ENCODE measurements at places on chromosomes 11 and 22.

DNA sequence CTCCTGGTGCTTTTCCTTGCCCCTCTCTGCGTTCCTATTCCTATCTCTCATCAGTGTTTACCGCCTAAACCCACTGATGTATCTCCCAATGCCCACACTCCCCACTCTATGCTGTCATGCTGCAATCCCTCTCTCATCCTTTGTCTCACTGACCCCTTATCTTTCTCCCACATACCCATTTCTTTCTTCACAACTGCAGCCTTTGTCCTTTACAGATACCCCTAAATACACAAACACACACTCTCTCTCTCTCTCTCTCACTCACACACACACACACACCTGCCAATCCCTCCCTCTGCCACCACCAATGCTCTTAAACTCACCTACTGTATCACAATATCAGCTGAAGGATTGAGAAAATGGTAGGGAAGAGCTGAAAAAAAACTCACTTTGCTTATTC, 5.3 kb upstream of the OR52B2 start:
- H3K4me3 ChIP-seq: no peak overlapping the region
- H3K36me3 ChIP-seq: no peaks in the 10 kb centered on the region
- no peak overlapping the region for H3K27ac ChIP-seq
- no peaks in the 10 kb centered on the region for H3K27me3 ChIP-seq
- H3K4me1 ChIP-seq: no peaks in the 10 kb centered on the region
- DNase-seq: no peak

- H3K4me3 ChIP-seq: no peak overlapping the region
- DNase-seq: peak; percentile 40
Observed at GRCh38 chr22:28410050-28410816, 269.4 kb downstream of the TTC28 start.

DNA sequence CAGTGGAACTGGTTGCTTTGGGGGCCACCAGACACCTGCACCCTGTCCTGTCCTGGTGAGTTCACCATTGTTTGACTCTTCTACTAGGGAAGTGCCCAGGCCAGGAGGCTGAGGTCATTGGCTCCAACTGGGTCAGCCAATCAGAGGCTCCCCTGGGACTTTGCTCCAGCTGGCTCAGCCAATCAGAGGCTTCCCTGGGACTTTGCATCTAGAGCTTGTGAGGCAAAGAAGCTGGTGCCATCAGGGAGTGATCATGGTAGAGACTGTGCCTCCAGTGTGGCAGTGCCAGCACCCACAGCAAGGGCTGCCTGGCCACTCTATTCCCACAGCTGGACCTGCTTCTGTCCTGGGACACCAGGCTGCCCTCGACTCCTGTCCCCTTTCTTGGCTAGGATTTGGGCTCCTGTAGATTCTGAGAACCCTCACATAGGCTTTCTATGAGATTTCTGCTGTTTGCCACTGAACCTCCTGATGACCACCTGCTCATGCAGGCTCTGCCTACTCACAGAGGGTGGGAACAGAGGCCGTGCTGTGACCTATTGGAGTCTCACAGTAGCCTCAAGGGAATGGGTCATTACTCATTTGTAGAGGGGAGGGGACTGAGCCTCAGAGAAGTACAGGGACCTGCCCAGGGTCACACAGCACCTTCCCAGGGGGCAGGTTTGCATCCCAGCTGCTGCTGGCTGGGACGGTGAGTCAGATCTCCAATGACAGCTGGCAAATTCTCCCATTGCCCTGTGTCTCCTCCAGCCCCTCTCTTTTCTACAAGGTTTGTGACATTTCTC, 59.2 kb upstream of the SHISAL1 start:
- no peaks in the 10 kb centered on the region for H3K36me3 ChIP-seq
- no peaks in the 10 kb centered on the region for H3K4me1 ChIP-seq
- no peak overlapping the region for H3K27ac ChIP-seq
- H3K4me3 ChIP-seq: no peak overlapping the region
- no peaks in the 10 kb centered on the region for H3K27me3 ChIP-seq

DNA sequence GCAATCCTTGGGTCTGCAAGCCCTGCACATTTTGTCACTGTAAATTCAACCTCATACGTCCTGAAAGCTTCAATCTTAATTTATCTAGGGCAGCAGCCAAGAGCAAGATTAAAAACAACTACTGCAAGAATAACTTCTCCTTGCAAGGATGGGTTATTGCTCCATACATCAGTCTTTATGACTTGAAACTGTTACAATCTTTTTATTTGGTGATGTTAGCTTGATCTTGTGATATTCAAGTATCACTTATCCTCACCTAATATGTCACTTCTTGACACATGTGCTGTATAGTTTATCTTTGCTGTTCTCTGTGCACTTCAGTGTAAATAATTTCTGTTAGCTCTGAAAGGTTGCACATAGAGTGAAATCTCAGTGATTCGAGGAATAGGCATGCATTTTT, 14.7 kb upstream of the APLP2 start:
- no peaks in the 10 kb centered on the region for H3K36me3 ChIP-seq
- no peaks in the 10 kb centered on the region for H3K4me1 ChIP-seq
- no peak overlapping the region for H3K27ac ChIP-seq

DNA sequence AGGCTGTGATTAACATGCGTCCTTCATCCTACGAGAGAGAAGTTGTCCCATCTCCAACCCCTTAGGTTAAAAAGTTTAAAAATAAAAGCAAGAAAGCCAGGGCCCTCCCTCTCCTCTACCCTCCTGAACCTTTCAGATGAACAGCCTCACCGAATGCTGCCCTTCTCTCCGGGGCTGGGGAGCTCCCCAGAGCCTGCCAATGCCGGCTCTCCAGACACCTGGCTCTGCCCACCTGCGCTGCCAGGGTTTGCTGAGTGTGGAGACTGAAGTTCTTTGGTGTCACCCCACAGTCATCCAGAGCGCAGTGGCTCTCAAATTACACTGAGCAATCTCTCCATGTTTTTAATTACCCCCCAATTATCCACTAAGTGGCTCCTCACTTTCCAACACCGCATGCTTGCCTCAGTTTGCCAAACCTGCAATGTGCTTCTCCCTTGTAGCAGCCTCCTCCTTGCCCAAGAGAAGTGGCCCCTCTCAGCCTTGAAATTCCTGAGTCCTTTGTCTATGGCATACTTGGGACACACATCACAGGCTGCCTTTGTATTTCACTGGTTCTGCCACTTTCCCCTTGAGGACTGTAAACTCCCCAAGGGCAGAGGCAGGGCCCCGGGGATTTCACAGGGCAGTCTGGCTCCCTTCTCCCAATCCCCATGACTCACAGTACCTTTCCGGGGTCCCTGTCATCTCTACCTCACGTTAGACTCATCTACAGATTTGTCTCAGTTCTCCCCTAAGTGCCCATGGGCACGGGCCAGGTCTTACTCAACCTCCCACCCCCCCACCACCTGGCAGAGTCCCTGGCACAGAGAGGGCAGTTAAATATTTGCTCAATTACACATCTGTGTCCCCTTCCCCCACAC, 2.0 kb downstream of the MYH9 start:
- H3K36me3 ChIP-seq: peaks cover 3% of the 10 kb centered on the region
- peak overlapping the region; percentile 97 for H3K4me3 ChIP-seq
- H3K27ac ChIP-seq: peak overlapping the region; percentile 88
- DNase-seq: peak; percentile 30
- H3K4me1 ChIP-seq: peaks cover 42% of the 10 kb centered on the region

- no peaks in the 10 kb centered on the region for H3K36me3 ChIP-seq
- H3K4me1 ChIP-seq: peaks cover 3% of the 10 kb centered on the region
- DNase-seq: no peak
- H3K4me3 ChIP-seq: no peak overlapping the region
- no peaks in the 10 kb centered on the region for H3K27me3 ChIP-seq
Observed at GRCh38 chr11:68025047-68025446, 5.4 kb upstream of the NDUFS8 start.

DNA sequence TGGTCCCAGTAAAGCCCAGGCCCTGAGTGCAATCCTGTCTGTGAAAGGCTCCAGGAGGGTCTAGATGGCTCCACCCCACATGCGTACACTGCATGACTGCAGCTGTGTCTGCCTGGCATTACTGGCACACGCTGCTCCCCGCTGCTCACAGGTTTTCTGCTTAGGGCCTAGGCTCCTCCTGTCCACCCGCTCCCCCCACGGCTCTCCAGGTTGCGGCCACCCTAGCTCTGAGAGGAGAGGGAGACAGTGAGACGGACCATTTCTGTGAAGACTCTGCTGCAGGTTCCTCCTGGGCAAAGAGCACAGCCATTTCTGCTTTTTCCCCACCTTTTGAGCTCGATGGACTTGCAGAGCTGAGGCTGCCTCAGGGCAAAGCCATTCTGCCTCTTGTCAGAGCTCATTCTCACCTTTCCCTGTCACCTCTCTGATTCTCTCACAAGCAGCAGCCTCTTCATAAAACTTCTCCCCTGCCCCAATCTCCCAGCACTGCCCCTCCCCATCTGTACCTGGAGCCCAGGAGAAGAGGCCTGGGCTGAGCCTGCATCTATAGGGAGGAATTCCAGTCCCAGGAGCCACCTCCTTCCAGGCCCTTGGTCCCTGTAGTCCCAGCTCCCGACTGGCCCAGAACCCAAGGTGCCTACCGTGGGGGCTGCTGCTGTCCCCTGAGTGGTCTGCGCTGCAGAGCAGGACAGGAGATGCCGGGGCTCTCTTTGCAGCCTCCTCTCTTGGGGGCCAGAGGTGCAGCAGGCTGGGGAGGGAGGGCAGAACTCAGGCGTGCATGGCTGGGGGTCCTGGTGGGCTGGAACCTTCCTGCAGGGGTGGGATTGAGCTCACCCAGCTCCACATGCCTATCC, 433.7 kb upstream of the B3GAT1 start:
- H3K27me3 ChIP-seq: no peaks in the 10 kb centered on the region
- H3K27ac ChIP-seq: no peak overlapping the region
- no peak overlapping the region for H3K4me3 ChIP-seq
- DNase-seq: no peak
- H3K4me1 ChIP-seq: no peaks in the 10 kb centered on the region

DNA sequence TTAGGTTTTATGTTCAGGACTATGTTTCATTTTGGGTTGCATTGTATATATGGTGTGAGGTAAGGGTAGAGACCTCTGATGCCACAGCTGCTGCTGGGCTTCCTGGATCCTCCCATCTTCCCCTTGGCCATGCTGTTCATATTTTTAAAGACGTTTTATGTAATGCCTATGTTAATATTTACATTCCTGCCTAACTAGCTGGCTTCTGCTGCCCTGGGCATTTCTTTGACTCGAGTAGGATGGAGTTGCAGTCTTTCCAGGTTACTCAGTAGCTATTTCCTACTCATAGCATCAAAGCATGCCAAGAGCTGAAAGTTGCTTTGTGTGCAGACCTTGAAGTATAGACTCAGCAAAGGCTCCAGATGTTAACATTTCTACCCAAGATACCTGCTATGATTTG, 220.5 kb upstream of the CADM1 start:
- no peaks in the 10 kb centered on the region for H3K4me1 ChIP-seq
- DNase-seq: no peak
- H3K27ac ChIP-seq: no peak overlapping the region
- H3K4me3 ChIP-seq: no peak overlapping the region

DNA sequence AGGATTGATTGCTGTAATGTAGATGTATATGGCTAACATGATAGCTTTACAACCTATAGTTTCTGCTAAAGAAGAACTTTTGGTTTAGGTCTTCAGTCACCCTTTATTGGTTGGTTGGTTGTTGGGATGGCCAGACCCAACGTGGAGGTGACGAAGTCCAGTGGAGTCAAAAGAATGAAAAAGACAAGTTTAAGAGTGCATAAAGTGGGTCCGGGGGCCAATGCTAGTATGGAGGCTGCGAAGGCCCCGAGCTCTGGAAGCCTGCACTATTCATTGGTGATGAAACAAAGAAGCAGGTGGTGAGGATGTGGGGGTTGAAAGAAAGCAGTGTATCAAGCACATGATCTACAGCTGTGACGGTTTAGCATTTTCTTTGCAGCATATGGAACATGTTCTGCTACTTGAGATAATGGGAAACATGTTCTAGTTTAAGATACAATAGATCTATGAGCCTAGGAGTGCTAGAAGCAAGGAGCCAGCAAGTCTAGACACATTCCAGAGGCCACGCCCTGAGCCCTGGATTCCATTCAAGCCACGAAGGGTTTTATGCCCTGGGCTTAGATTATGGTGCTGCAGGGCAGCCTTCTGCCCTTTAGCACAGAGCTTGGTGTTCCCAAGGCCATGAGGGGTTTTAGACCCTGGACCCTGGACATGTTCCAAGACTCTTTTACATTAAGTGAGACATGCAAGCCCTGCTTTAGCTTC, 6.3 kb downstream of the TCP11L1 start:
- no peak overlapping the region for H3K27ac ChIP-seq
- no peak for DNase-seq
- no peak overlapping the region for H3K4me3 ChIP-seq
- no peaks in the 10 kb centered on the region for H3K27me3 ChIP-seq

GRCh38 chr11:16261836-16262644, 94.3 kb downstream of the SOX6 start:
- H3K27ac ChIP-seq: no peak overlapping the region
- no peak overlapping the region for H3K4me3 ChIP-seq
- H3K36me3 ChIP-seq: no peaks in the 10 kb centered on the region
- no peaks in the 10 kb centered on the region for H3K27me3 ChIP-seq
- H3K4me1 ChIP-seq: no peaks in the 10 kb centered on the region
- no peak for DNase-seq

DNA sequence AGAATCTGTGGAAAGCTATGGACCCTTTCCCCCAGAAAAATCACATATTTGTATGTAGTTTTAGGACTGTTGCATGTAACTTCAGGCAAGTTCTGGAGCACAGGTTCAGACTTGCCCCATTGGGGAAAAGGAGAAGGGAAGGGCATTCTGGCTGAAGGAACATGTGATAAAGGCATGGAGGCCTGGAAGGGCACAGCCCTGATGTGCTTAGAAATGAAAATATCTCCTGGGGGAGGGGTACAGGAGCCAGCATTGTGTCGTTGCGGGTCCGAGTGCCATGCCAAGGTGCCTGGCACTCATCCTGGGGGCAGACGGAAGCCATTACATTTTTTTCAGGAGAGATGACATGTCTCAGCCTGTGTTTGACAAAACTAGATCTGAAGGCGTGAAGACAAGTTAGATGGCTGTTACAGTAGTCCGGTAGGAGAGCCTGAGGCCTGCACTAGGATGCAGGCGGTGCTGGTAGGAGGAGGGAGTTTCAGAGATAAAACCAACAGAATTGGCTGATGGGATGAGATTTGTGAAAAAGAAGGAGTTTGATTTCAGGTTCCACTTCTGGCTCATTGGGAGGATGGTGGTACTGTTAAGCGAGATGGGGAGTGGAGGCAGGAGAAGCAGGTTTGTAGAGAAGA, 96.9 kb downstream of the TEAD1 start:
- DNase-seq: no peak
- peaks cover 25% of the 10 kb centered on the region for H3K4me1 ChIP-seq
- no peaks in the 10 kb centered on the region for H3K27me3 ChIP-seq
- H3K27ac ChIP-seq: no peak overlapping the region
- H3K36me3 ChIP-seq: no peaks in the 10 kb centered on the region

GRCh38 chr11:68527585-68527984, 67.0 kb downstream of the PPP6R3 start:
- no peak overlapping the region for H3K27ac ChIP-seq
- no peak for DNase-seq
- H3K4me3 ChIP-seq: no peak overlapping the region
- peaks cover 41% of the 10 kb centered on the region for H3K4me1 ChIP-seq
- H3K27me3 ChIP-seq: no peaks in the 10 kb centered on the region
- H3K36me3 ChIP-seq: peaks cover 7% of the 10 kb centered on the region

- DNase-seq: no peak
- peaks cover 35% of the 10 kb centered on the region for H3K4me1 ChIP-seq
- H3K36me3 ChIP-seq: no peaks in the 10 kb centered on the region
- no peak overlapping the region for H3K4me3 ChIP-seq
Observed at GRCh38 chr22:20204806-20205205, 54.0 kb upstream of the CCDC188 start.

GRCh38 chr11:71421392-71421950, 26.7 kb downstream of the DHCR7 start:
- no peaks in the 10 kb centered on the region for H3K27me3 ChIP-seq
- no peak overlapping the region for H3K4me3 ChIP-seq
- no peaks in the 10 kb centered on the region for H3K36me3 ChIP-seq
- DNase-seq: no peak
- no peak overlapping the region for H3K27ac ChIP-seq
